Progenitor cell of endocrine pancreas (in vitro differentiated cells): ENCODE measurements at places on chromosomes 5 and 9. TPM values are rescaled to one million over a fixed set of nuclear protein-coding genes. Genes with fewer than 3 reads are reported as not detected.

The NOTCH1 gene
- 109 and 130 TPM in 2 replicates for total RNA-seq

The CLIC3 gene
- total RNA-seq = 0.64 TPM in 1 of 2 replicates, not detected in the other

The ARID3C gene
- total RNA-seq = 8.5 and 12.0 TPM in 2 replicates

The CAMK2A gene
- total RNA-seq = not detected in 2 replicates

DNA sequence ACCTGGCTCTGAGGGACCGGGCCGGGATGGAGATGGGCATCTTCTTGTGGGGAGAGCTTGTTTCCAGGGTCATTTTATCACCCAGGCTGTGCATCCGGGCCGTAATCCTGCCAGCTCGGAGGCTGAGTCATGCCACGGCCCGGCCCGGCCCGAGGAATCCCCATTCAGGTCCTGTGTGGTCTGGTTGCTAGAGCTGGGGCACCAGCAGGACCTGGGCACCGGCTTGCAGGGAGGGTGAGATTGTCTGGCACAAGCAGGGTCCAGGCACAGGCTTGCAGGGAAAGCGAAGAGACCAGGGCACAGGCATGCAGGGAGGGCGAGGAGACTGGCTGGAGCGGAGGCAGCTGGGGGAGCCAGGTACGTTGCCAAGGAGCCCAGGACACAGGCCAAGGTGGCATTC, 106.8 kb downstream of the RXRA start:
- DNase-seq = no peak
- peaks cover 9% of the 10 kb centered on the region for H3K4me1 ChIP-seq
- no peak overlapping the region for H3K27ac ChIP-seq
- H3K36me3 ChIP-seq = peaks cover 2% of the 10 kb centered on the region

GRCh38 chr5:154712518-154713437, 42.4 kb upstream of the LARP1 start:
- no peaks in the 10 kb centered on the region for H3K36me3 ChIP-seq
- peak overlapping the region; percentile 56 for H3K4me3 ChIP-seq
- DNase-seq = peak; percentile 25

DNA sequence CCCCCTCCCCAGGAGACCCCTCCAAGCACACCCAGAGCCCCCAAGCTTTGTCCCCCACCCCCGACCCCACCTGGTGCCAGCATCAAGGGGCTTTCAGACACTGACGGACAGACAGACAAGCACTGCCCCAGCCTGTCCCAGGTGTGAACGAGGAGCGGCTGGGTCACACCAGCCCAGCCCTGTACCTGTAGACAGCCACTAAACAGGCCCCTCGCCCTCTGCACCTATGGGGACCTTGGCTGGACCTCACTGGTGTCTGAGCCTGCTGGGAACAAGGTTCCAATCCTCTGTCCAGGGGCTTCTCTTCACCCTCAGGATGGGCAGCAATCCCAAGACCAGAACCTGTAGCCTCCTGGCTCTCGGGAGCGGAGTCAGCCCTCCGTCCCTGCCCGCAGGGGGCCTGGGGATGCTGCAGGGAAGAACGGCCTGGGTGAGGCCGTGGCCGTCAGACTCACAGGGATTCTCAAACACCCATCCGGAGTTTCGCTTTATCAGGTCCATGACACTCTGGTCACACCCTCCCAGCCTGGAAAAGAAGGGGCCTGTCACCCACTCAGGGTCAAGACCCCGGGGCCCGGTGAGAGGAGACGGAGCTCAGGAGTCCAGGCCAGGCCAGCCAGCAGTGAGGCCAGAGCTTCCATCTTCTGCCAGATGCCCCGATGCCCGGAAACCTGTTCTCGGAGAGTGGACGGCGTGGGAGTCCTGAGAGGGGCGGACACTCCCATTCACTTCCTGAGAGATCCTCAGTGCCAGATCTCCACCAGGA, 2.8 kb downstream of the LCN6 start:
- DNase-seq = no peak
- no peaks in the 10 kb centered on the region for H3K27me3 ChIP-seq
- no peak overlapping the region for H3K4me3 ChIP-seq
- H3K27ac ChIP-seq = no peak overlapping the region
- no peaks in the 10 kb centered on the region for H3K4me1 ChIP-seq
- no peaks in the 10 kb centered on the region for H3K36me3 ChIP-seq

DNA sequence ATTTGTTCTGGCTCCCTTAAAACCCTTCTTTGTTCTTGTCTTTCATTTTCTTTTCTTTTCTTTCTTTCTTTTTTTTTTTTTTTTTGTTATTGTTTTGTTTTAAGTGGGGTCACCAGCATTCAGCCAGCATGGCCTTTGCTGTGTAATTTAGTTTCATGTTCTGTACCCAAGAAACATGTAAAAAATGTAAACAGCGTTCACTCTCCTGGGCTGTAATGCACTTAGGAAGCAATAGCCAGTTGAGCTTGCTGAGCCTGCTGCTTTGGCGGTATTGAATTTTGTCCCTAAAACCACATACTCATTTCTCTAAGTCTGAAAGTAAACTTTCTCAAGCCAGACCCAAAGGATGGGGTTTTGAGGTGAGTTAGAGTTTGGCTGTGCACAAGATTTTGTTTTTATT, 158.6 kb downstream of the PAPPA start:
- H3K27me3 ChIP-seq = peaks cover 28% of the 10 kb centered on the region
- H3K4me3 ChIP-seq = no peak overlapping the region

DNA sequence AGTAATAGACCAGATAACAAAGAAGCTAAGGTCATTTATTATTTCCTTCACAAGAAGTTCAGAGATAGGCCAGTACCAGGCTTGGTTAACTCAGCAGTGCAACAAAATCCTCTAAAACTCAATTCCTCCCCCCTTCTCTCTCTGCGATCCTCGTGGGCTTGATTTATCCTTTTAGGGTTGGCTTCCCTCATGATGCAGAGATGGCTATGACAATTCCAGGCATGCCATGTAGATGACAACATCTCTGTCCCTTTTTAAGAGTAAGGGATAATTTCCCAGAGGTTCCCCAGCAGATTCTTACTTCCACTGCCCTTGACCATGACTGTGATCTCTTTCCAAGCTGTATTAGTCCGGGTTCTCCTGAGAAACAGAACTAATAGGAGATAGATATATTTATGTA, 28.7 kb upstream of the DAP start:
- no peak overlapping the region for H3K4me3 ChIP-seq
- no peak for DNase-seq
- H3K27ac ChIP-seq = no peak overlapping the region
- peaks cover 3% of the 10 kb centered on the region for H3K27me3 ChIP-seq
- H3K4me1 ChIP-seq = no peaks in the 10 kb centered on the region

GRCh38 chr5:132961887-132962286, 1.5 kb downstream of the AFF4 start:
- H3K4me1 ChIP-seq = peaks cover 15% of the 10 kb centered on the region
- peaks cover 2% of the 10 kb centered on the region for H3K36me3 ChIP-seq
- DNase-seq = no peak
- peak overlapping the region; percentile 100 for H3K27ac ChIP-seq

GRCh38 chr5:83363886-83364275, 107.7 kb upstream of the VCAN start:
- H3K27ac ChIP-seq = no peak overlapping the region
- peaks cover 6% of the 10 kb centered on the region for H3K27me3 ChIP-seq
- no peaks in the 10 kb centered on the region for H3K4me1 ChIP-seq

DNA sequence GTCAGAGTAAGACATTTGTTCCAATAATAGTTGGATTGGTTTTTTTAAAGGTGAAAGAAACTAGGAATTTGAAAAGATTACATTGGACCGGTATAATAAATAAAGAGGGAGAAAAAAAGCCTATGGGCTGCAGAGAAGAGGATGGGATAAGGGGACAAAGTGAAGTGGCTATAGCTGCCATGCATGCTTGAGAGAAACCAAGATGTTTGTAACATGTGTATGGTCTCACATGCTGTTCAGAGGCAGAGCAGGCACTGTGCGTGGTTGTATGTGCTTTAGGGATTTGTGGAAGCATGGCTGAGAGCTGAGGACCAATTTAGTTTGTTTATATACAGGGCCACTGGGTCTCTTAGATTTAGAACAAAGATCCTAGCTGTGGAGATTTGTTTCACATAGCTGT, 32.7 kb downstream of the LNPEP start:
- H3K4me1 ChIP-seq = peaks cover 8% of the 10 kb centered on the region
- H3K27me3 ChIP-seq = no peaks in the 10 kb centered on the region
- H3K4me3 ChIP-seq = no peak overlapping the region
- no peaks in the 10 kb centered on the region for H3K36me3 ChIP-seq
- no peak for DNase-seq

GRCh38 chr5:2553611-2554010, 197.9 kb downstream of the IRX2 start:
- no peaks in the 10 kb centered on the region for H3K36me3 ChIP-seq
- H3K27me3 ChIP-seq = peaks cover 9% of the 10 kb centered on the region
- H3K27ac ChIP-seq = no peak overlapping the region
- H3K4me1 ChIP-seq = no peaks in the 10 kb centered on the region
- H3K4me3 ChIP-seq = no peak overlapping the region

DNA sequence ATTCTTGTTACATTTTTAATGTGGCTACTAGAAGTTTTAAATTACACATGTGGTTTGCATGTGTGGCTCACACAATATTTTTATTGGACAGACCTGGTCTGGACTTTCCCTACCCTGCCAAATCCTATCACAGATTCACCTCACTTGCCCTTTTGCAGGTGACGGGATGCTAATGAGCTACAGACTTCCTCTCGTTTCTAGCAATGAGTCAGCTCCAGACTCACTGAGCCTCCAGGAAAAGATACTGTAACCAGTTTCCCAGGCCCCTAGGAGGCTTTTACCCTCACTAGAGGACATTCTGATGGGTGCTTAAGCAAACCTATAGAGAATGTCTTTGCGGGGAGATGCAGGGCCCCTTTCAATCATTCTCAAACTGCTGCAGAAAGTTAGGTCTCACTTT, 135.4 kb downstream of the WDR41 start:
- no peak overlapping the region for H3K27ac ChIP-seq
- DNase-seq = no peak
- H3K27me3 ChIP-seq = peaks cover 15% of the 10 kb centered on the region
- H3K4me3 ChIP-seq = no peak overlapping the region

DNA sequence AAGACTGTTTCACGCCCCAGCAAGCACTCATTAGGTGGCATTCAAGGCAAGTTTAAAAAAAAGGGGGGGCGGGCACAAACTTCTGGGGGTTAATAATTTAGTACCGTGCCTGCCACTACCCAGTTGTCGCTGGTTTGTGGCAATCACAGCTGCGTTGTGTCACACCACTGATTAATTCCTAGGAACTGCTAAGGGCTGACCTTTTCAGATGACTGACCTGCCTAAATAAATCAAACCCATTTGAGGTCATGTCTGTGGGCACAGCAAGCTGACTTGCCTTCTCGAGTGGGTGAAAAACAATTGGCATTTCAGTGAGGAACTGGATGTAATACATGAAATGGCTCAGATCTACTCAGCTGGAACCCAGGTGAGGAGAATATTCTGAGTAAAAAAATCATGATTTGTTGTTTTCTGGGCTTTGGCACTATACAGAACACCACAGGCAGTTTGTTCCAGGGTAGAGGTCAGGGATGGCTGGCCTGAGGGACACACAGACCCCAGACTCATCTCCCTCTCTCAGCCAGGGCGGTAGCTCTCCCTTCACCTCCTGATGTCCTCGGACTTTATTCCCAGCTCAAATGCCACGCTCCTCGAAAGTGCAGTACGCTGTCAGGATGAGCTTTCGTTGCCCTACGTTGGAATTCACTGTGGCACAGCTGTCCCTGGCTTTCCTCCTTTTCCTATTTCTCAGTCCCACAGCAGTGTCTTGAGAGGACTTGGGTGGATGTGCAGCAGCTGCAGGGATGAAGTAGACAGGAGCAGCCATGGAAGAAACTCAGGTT, 15.5 kb upstream of the MGAT1 start:
- H3K36me3 ChIP-seq = no peaks in the 10 kb centered on the region
- H3K4me1 ChIP-seq = peaks cover 23% of the 10 kb centered on the region
- no peaks in the 10 kb centered on the region for H3K27me3 ChIP-seq
- H3K4me3 ChIP-seq = no peak overlapping the region
- H3K27ac ChIP-seq = peak overlapping the region; percentile 78

DNA sequence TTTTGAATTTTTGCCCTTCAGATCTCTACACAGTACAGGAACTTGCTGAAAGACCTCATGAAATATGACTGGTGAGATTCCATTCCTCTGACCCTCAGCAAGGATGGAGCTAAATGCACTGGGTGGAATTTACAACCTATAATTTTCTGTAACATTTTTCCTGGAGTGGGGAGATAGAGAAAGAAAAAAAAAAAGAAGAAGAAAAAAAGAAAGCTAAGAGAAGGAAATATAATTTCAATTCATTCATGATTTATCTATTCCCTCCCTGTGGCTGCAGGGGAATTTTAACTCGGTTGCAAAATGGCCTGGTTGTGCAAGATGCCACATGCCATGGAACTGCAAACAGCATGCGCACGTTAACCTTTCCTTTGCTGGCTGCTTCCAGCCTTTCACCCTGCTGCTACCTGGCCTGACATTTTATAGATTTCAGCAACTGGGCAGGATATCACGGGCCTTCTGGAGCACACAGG, 155.4 kb downstream of the FSTL4 start:
- DNase-seq = no peak
- no peaks in the 10 kb centered on the region for H3K36me3 ChIP-seq
- peak overlapping the region; percentile 6 for H3K27ac ChIP-seq
- no peak overlapping the region for H3K4me3 ChIP-seq

DNA sequence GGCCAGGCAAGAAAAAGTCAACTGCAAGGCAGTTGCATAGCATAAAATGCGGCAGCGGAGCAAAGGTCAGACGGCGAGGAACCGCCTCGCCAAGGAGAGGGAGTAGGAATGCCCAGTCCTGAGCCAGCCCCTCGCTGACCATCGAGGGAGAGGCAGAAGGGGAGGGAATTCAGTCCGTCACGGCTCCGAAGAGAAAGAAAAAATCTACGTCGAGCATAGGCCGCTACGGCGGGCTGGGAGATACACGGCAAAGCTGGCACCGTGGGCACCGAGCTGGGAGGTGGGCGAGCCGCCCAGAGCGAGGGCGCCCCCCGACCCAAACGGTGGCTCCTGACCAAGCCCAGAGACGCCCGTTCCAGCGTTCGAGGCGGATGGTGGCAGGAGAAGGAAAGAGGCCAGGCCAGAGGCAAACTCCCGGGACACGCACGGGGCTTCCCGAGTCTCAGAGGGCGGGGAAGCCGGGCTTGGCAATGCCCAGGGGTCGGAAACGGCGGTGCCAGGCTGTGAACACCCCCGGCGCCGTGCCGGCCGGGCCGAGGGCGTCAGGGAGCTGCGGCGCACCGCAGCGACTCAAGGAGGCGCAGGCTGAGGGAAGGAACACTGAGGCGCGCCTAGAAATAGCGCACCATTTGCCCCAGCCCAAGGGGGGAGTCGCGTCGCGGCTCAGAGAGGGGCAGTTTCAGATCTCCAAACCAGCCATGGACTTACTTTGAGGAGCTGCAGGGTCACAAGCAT, 518 bp downstream of the SPRY4 start:
- peaks cover 55% of the 10 kb centered on the region for H3K4me1 ChIP-seq
- no peaks in the 10 kb centered on the region for H3K27me3 ChIP-seq
- peak overlapping the region; percentile 95 for H3K27ac ChIP-seq
- peak; percentile 29 for DNase-seq
- peak overlapping the region; percentile 91 for H3K4me3 ChIP-seq

DNA sequence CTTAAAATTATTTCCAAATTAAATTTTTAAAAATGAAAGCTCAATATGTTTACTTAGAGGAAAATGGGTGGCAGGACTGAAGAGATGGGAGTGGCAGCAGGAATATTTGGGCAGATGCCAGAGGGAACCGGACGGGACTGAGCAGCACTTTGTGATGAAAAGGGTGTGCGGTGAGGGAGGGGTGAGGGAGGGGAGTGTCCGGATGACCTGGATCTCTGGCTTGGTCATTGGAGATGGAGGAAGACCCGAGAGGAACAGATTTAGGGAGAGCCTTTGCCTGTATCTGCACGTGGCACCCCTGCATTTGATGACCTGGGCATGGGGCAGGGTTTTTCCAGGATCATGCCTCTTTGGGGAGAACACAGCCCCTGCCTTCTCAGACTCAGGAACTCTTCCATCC, 201.1 kb upstream of the MVB12B start:
- no peaks in the 10 kb centered on the region for H3K4me1 ChIP-seq
- no peak overlapping the region for H3K4me3 ChIP-seq
- no peak for DNase-seq

- no peaks in the 10 kb centered on the region for H3K4me1 ChIP-seq
- no peak for DNase-seq
- no peaks in the 10 kb centered on the region for H3K27me3 ChIP-seq
- no peak overlapping the region for H3K4me3 ChIP-seq
These were observed 36.0 kb downstream of the POC5 start for GRCh38 chr5:75681125-75681830.
